Astrocyte (in vitro differentiated cells and primary cell): ENCODE measurements at places on chromosomes 11 and 22. TPM values are rescaled to one million over a fixed set of nuclear protein-coding genes. Genes with fewer than 3 reads are reported as not detected.

DNA sequence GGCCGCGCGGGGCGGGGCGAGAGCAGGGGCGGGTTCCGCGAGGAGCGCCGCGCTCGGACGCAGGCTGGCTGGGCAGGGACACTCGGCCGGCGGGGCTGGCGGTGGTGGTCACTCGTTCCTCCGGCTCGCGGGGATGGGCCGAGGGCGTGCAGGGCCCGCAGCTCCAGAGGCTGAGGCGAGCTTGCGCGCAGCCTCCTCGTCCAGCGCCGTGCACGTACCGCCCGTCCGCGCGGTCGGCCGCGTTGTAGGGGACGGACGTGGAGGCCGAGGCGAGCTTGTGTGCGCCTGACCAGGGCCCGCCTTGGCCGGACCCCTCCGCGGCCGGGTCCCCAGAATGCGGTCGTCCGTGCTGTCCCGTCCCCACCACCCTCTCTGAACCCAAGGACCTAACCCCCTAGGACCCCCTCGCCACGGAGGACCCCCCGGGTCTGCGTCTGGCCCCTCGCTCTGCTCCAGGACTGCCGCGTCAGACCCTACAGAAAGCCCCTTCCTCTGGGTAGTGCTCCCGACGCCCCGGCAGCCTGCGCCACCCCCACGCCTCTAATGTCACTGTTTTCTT lies 569 bp upstream of the YPEL1 start:
- H3K36me3 ChIP-seq = no peaks in the 10 kb centered on the region
- H3K27me3 ChIP-seq = no peaks in the 10 kb centered on the region
- peak overlapping the region; percentile 56 for H3K4me3 ChIP-seq
- no peak for DNase-seq
- H3K4me1 ChIP-seq = peaks cover 2% of the 10 kb centered on the region

The SLC22A6 gene
- total RNA-seq = not detected in 2 replicates

DNA sequence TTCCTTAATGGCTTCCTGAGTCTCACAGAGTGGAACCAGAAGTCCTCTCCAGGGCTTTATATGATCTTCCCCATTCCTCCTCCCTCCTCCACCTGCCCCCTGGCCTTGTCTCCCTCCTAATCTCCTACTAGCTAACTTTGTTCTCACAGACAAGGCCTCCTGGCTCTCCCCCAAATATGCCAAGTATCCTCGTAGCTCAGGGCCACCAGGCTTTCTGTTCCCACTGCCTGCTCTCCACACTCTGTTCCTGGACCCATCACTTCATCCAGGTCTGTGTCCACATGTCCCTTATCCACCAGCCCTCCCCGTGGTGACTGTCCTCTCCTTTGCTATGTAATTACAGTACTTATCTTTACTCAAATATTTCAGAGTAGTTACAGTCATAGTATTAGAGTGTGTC lies 23.2 kb upstream of the LMO1 start:
- peaks cover 9% of the 10 kb centered on the region for H3K27me3 ChIP-seq
- H3K36me3 ChIP-seq = no peaks in the 10 kb centered on the region
- DNase-seq = no peak
- no peak overlapping the region for H3K27ac ChIP-seq

- H3K27me3 ChIP-seq = no peaks in the 10 kb centered on the region
- no peak overlapping the region for H3K27ac ChIP-seq
- no peaks in the 10 kb centered on the region for H3K36me3 ChIP-seq
Measured at GRCh38 chr11:112822478-112823274, 138.5 kb upstream of the NCAM1 start.

- H3K27me3 ChIP-seq = peaks cover 24% of the 10 kb centered on the region
- H3K4me1 ChIP-seq = no peaks in the 10 kb centered on the region
- no peak for DNase-seq
Measured at GRCh38 chr22:44669561-44669976, 32.4 kb upstream of the PRR5 start.

- no peak overlapping the region for H3K27ac ChIP-seq
- no peak overlapping the region for H3K4me3 ChIP-seq
- no peak for DNase-seq
Measured at GRCh38 chr11:70881948-70882715, 370.2 kb downstream of the SHANK2 start.

- H3K27me3 ChIP-seq = no peaks in the 10 kb centered on the region
- DNase-seq = peak; percentile 87
- peak overlapping the region; percentile 4 for H3K4me3 ChIP-seq
- peaks cover 3% of the 10 kb centered on the region for H3K36me3 ChIP-seq
- H3K4me1 ChIP-seq = peaks cover 41% of the 10 kb centered on the region
Measured at GRCh38 chr11:34977089-34977912, 60.9 kb downstream of the PDHX start.

DNA sequence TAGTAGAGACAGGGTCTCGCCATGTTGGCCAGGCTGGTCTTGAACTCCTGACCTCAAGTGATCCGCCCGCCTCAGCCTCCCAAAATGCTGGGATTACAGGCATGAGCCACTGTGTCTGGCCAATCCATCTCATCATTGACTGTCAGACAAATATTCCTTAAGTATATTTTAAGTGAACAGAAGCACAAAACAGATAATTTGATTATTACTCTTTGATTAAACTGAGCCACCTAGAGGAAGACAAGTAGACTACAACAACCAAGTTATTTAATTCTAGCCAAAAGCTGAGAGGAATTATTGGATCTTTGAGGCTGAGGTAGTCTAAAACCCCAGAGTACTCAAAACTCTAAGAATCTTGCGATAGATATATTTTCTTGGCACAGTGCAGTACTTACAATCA lies 1.2 kb downstream of the ACRV1 start:
- no peak overlapping the region for H3K27ac ChIP-seq
- H3K27me3 ChIP-seq = no peaks in the 10 kb centered on the region
- no peaks in the 10 kb centered on the region for H3K4me1 ChIP-seq
- no peak for DNase-seq
- no peaks in the 10 kb centered on the region for H3K36me3 ChIP-seq

The FLRT1 gene
- 0.20 and 0.41 TPM in 2 replicates for total RNA-seq
